ENCODE measurements at places on chromosomes 11 and 22.

- DNase-seq: no peak
Measured at GRCh38 chr22:40486962-40487602, 116.7 kb downstream of the SGSM3 start.

DNA sequence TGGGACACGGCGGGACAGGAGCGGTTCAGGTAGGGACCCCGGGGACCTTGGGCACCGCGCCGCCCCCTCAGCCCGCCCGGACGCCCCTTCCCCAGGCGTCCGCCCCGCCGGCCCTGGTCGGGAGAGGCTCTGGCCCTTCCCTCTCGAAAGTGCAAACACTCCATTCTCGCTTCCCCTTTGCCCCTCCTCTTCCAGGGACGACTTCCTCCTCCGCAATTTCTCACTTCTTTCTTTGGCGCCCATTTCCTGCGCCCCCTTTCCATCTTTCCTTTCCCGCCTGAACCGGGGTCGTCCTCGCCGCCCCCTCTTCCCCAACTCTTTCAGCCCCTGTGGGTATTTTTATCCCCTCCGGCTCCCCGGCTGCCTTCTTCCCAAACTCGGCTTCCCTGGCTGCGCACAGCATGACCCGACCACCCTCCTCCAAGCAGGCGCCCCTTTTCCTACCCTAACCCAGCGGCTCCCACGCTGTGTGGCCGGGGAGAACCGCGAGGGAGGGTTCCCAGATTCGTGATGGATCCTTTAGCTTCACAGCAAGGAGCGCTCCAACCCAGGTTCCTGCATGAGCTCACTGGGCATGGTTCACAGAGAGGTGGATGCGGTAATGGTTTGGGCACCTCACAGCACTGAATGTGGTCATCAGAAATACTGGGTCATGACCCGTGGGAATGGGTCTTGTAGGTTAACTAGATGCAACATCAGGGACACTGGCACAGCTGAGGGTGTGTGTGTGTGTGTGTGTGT, 689 bp downstream of the RAB39A start:
- DNase-seq: no peak

GRCh38 chr11:85710917-85711316, 24.9 kb upstream of the CCDC89 start:
- DNase-seq: no peak

GRCh38 chr11:44576656-44577055, 11.2 kb downstream of the CD82 start:
- DNase-seq: no peak

GRCh38 chr11:85475660-85476517, 151.3 kb downstream of the DLG2 start:
- no peak for DNase-seq

GRCh38 chr11:27443227-27443626, 29.4 kb downstream of the LGR4 start:
- no peak for DNase-seq

DNA sequence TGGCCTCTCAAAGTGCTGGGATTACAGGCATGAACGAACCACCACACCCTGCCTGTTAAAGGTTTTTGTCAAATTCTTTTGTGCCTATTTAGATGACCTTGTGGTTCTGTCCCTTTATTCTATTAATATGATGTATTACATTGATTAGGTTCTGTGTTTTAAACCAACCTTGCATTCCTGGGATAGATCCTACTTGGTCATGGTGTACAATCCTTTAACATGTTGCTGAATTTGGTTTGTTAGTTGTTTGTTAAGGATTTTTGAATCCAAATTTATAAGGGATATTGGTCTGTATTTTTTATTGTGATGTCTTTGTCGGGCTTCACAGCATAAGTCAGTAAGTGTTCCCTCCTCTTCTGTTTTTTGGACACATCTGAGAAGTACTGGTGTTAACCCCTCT, 29.0 kb upstream of the CLDN5 start:
- DNase-seq: no peak

- DNase-seq: no peak
Measured at GRCh38 chr22:35307892-35308291, 8.2 kb downstream of the TOM1 start.

DNA sequence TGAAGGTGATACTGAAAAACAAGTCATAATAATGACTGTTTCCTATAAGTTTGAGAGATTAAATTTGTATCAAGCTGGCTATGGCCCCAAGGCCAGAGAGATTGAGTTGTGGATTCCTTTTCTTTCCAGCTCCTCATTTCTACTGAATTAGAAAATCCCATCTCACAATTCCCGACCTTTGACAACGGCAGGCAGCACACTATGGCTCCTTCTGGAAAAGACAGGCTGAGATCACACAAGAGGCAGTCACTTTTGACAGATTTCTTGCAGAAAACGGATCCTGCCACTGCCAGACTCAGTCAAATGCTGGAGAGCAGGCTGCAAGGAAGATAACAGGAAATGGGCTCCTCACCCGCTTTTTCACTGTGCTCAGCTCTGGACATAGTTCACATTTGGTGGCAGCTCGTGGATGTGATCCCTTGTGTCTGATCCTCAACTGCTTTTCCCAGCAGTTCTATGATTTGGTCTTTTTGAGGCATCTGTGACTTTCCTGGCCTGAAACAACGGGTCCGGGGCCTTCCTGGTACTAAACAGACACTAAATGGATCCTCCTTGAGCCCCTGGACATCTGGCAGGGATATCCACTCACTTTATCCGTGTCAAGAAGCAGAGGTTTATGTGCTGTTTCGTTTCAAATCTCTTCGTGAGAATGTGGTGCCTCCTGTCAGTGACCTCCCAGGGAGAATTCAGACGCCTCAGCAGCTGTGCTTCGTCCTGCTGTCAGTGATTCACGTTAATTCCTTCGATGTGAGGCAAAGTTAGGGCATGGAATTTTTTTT, 26.1 kb upstream of the RTL6 start:
- DNase-seq: no peak

GRCh38 chr11:10641177-10641911, 52.2 kb downstream of the IRAG1 start:
- no peak for DNase-seq

DNA sequence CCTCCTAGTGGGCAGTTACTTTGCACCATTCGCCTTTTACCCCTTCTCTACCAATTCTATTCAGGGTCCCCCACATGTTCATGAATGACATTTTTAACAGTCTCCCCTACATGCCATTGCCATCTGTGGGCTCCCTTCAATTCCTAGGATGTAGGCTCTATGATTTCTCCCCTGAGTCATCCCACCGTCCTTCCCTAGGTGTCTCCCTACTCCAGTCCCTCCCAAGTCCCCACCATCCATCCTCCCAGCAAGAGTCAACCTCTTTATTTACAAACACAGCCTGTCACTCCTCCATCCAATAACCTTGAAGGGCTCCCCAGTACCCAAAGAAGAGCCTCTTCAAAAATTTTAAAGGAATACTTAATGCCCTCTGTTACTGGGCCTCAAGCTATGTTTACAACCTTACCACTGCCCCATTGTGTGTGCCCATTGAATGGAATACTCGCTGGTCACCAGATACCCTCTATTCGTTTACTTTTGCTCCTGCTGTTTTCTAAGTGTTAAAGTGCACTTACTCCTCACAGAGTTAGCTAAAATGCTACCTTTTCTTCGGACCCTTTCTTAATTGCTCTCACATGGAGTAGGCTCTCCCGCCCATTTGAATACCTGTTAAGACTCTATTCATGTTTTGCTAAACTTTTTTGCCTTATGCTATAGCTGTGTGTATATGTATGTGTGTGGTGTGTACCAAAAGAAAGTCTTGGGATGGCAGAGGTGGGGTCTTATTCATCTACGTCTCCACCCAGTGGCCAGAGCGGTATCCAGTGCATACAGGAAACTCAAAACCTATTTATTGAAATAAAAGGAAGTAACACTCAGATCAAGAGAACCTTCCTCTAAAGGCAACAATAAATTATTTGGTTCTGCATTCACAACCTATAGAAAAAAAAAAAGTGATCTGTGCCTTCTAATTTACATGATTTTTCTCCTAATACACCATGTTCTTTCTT, 235.8 kb upstream of the CCDC90B start:
- no peak for DNase-seq

- no peak for DNase-seq
Measured at GRCh38 chr11:121521145-121522042, 68.6 kb upstream of the SORL1-AS1 start.
